ENCODE measurements at places on chromosomes 1 and 21.

- DNase-seq = no peak
These were observed 26.5 kb downstream of the TSNAX start for GRCh38 chr1:231554969-231555368.

GRCh38 chr1:191065771-191066170 is 588.1 kb upstream of the BRINP3 start:
- DNase-seq = no peak

- DNase-seq = no peak
These were observed 18.3 kb downstream of the SYNC start for GRCh38 chr1:32684167-32684811.

DNA sequence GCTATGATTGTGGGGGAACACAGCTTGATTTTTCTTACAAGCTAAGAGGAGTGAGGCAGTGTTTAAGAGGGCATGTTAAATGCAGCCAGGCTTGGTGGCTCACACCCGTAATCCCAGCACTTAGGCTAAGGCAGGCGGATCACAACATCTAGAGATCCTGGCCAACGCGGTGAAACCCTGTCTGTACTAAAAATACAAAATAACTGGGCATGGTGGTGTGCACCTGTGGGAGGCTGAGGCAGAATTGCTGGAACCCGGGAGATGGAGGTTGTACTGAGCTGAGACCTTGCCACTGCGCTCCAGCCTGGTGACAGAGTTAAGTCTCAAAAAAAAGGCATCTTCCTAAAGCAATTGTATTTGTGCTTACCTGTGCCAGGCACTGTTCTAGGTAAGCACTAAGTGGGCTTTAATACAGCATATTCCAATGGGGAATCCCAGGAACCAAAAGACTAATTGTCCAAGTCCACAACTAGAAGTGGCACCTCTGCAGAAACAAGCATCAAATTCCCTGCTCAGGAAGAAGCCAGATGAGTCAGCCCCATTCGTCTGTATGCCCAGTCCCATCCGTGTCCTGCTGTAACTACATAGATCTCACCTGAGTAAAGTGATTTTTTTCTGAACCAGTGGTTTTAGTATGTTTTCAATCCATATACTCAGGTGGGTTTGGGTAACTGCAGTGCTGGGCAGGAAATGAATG is 4.6 kb downstream of the RCC1 start:
- no peak for DNase-seq

- DNase-seq = no peak
These were observed 39.9 kb upstream of the ABCA4 start for GRCh38 chr1:94160811-94161210.

- no peak for DNase-seq
These were observed 364.2 kb upstream of the ZP4 start for GRCh38 chr1:238254935-238255334.

DNA sequence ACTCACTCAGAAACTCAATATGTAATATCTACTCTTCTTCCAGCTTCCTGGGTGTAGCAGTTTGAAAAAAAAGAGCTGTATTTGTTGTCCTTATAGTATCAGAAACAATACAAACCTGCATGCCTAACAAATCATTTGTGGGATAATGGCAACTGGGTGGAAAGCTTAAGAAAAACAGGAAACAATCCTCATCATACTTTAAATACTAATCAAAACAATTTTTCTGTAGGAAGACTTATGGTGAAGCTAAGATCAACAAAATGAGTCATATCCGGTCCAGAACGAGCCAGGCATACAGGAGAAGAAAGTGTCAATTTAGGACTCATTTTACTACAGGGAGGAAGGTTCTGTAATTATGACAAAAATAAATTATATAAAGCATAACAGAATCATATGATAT is 181.8 kb upstream of the ADGRL4 start:
- no peak for DNase-seq

GRCh38 chr1:235708390-235708962 is 58.9 kb upstream of the GNG4 start:
- no peak for DNase-seq

DNA sequence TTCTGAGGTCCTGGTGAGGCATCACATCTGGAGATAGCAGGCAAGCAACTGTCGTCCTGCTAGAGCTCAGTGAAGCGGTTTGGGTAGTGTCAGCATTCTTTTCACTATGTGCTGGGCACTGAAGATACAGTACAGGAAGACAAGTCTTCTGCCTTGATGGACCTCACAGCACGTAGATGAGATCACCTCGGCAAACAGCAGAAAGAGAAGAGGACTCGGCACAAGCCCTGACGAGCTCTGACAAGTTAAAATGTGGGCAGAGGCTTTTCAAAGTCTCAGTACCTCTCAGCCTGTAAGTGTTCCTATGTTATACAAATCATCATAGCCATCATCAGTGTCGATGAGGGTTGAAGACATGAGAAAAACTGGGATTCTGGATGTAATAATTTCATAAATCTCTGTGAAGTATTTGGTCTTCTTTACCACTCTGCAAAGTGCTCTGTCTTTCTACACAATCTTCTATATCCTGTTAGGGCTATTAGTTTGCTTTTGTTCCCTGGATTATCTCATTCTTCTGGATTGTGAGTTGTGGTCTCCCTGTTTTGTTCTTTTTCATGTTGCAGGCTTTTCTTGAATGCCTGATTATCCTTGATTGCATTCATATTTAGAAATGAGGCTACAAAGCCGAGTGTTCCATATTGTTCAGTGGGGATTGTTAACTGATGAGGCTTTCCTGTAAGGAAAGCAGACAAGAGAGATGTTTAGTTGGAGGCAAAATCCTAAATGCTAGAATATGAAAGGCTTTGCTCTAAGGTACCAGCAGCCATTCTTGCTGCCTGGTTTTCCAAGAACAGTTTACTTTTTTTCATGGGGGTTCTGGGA is 24.2 kb downstream of the MAEL start:
- no peak for DNase-seq

- no peak for DNase-seq
These were observed 172.4 kb downstream of the NEGR1 start for GRCh38 chr1:72109916-72110315.

- DNase-seq = no peak
These were observed 62.3 kb downstream of the PTGS2 start for GRCh38 chr1:186617926-186618325.

- no peak for DNase-seq
These were observed 84.5 kb downstream of the PLXNA2 start for GRCh38 chr1:208159555-208160258.

DNA sequence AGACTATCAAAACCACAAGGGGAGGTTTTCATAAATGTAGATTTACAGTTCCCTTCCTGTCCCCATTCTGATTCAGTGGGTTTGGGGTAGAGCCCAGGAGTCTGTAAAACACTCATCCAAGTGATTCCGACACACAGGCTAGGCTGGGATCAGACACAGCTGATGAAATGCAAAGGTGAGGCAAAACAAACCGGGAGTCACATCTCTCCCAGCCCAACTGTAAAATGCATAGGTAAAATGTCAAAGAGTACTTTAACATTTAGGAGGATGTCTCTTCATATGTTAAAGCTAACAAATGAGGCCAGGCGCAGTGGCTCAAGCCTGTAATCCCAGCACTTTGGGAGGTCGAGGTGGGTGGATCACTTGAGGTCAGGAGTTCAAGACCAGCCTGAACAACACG is 45.0 kb downstream of the ZNF281 start:
- no peak for DNase-seq

GRCh38 chr1:8914466-8914865 is 31.2 kb upstream of the CA6 start:
- DNase-seq = no peak

- DNase-seq = no peak
These were observed 46.9 kb downstream of the CAPN2 start for GRCh38 chr1:223759273-223759672.

- DNase-seq = no peak
These were observed 20.5 kb downstream of the PLA2G4A start for GRCh38 chr1:186849271-186849671.
